ENCODE measurements at places on chromosomes 4 and X. TPM values are rescaled to one million over a fixed set of nuclear protein-coding genes. Genes with fewer than 3 reads are reported as not detected.

- DNase-seq: no peak
Measured at GRCh38 chr4:55154290-55154880, 29.0 kb upstream of the KDR start.

GRCh38 chrX:12877386-12877785, 10.5 kb downstream of the TLR7 start:
- DNase-seq: no peak

DNA sequence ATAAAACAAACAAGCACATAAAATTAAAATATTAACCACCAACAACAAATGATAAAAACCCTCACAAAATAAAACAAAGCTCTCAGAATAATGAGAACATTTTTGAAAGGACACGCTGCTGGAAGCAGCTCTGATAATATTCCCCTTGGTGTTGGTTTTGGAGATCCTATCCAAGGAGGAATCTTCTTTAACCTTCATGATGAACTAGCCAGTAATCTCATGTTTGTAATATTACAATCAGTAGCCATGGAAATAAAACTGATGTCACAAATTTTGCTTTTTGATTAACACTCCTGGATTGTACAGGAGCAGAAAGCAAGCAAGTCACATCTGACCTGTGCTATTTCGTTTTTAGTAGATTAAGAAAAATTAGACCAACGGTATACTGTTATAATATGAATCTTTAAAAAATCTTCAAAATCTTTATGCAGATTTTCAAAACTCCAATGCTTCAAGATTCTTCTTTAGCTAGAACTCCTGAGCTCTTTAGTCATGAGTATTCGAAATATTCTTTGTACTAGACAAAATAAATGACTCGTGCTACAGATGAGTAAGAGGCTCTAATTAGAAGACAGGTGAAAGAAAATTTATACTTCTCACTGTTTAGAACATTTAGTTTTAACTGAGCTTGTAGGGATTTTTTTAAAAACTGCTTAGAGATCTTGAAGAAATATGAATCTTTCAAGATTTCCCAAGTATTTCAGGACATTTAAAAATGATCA, 154.1 kb downstream of the RASL11B start:
- DNase-seq: no peak

DNA sequence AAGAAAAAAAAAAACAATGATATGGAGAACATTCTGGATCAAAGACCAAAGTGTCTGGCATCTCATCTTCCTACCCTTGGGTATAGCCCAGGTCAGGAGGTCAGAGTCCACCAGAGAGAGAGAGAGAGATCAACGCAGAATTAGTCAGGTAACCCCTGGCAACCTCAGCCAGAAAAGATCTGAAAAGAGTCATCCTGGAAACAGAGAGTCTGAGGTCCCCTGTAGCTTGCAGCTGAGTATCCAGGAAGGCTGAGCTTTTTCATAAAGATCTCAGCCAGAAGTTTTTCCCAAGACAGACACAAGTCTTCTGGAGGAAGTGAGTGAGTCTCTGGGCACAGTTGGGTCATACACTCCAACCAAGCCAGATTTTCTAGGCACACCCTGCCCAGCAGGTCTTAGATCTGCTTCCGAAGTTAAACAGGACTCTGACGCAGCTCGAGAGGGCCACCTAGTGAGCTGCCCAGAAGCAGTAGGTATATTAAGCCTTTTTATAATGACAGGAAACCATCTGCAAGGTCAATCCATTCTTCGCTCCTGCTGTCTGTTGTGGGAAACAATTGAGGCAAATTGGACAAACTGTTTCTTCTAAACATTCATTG, 35.7 kb downstream of the ACE2 start:
- DNase-seq: peak; percentile 33

DNA sequence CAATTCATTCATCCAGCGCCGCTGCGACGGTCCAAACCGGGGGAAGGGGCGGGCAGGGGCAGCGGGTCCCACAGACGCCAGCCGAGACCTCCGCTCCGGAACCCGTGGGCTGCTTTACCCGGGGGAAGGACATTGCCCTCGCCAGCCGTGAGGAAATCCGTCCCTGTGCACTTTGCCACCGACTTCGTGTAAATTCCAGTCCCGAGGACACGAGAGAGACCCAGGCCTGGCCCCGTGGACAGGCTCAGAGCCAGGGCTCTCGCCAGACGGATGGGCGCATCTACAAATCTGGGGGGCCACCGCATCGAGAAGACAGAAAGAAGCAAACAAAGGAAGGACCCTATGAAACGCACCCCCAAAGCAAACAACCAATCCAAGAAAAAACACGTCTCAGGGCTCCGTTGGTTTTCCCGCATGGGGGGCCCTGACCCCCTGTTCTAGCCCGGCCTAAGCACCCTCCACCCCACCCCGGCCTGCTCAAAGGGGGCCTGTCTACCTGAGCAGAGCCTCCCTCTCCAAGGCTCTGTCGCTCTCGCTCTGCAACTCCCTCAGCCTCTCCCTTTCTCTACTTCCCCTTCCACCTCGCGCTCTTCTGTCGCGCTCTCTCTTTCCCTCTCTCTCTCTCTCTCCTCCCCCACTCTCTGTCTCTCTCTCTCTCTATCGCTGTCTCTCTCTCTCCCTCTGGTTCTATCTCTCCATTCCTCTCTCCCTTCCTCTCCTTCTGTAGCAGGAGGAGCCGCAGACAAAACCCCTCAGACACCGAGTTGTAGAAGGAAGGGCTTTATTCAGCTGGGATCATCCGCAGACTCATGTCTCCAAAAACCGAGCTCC, 11.3 kb downstream of the FRG2 start:
- peak; percentile 79 for DNase-seq

Gene CXCL13
- total RNA-seq: 0.92 TPM

DNA sequence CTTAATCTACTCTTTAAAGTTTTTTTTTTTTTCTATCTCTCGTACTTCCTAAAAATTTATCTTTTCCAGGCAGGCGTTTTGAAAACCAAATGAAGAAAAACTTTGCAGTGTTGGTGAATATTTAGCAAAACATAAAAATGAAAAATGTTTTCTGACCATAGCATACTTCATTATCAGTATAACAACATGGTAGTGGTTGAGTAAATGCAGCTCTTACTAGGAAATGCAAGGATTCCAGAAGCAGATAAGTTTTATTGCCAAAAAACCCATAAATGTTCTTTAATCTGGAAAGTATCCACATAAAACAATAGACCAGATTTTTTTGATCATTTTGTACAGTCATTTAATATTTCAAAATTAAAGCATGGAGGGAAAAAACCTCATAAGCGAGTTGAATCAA, 136.9 kb upstream of the GUCY1A1 start:
- DNase-seq: no peak

- no peak for DNase-seq
Measured at GRCh38 chr4:97548186-97548585, 595.1 kb downstream of the STPG2 start.

GRCh38 chr4:4868040-4868757, 8.7 kb downstream of the MSX1 start:
- DNase-seq: no peak

DNA sequence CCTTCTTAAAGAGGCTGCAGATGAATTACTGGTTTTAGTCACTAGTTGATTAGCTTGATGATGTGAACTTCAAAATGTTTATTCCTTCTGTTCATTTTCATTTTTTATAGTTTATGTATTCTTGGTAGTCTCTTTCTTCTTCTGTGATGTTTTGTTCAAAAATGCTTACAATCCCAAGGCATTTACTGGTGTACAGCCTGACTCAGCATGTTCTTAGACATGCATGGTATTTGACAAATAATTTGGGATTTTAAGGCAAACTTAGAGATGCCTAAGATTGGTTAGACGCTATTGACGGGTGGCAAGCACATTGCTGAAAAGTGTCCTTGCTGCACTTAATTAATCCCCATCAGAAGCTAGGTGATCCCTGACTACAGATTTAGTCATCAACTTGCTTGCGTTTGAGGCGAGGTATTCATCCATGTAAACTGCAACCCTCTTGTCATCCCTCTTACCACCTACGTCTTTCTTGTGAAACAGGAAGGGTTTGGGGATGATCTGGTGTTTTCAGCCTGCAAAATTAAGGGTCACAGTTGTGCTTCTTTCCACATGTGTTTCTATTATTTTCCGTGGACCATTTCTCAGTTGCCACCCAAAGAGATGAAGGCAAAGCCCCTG, 331.8 kb downstream of the DKK2 start:
- DNase-seq: no peak

Gene ERAS
- total RNA-seq: not detected

DNA sequence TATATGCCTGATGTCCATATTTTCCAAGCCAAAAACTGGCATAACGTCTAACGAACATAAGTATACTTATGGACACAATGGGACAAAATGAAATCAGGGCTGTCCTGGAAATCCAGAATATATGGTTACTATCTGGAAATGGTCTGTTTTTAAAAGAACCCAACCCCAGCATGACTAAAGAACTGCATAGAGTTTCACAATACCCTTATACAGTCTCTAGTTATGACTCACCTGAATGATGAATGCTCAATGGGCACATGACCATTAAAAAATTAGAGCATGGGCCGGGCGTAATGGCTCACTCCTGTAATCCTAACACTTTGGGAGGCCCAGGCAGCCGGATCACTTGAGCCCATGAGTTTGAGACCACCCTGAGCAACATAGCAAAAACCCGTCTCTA, 31.8 kb downstream of the AMMECR1 start:
- no peak for DNase-seq

DNA sequence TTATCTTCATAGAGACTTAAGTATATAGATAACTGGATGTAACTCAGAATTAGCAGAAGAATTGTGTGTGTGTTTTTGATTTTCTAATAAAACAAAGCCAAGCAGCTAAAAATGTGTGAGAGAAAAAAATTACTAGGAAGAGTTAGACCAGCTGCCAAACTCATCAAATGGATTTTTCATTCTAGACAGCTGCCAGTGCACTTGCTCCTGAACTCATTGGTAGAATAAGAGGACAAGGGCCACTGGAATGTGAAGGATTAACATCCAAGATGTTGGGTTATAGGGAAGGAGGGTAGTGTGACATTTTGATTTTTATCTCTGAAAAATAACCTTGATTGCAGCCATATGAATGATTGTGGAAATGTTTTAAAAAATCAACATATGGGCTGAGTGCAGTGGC, 49.7 kb downstream of the EGF start:
- DNase-seq: no peak

DNA sequence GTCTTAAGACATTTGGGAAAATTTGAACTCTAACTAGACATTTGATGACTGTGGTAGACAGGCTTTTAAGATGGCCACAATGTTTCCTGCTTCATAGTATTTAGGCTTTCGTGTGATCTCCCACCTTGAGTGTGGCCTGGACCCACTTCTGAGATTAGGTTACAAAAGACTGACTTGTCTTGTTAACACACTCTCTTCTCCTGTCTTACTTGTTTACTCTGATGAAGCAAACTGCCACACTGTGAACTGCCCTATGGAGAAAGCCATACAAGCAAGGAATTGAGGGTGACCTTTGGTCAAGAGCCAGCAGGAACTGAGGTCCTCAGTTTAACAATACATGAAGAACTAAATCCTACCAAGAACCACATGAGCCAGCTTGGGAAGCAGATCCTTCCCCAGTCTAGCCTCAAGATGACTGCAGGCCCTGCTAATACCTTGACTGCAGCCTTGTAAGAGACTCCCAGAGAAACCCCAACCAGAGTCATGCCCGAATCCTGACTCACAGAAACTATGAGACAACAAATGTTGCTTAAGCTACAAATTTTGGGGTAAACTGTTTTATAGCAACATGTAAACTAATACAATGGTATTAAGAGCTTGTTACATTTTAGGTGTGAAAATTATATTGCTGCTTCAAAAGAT, 20.3 kb downstream of the UBA6 start:
- no peak for DNase-seq

- DNase-seq: peak; percentile 64
Measured at GRCh38 chr4:76293772-76294171, 12.8 kb upstream of the STBD1 start.

DNA sequence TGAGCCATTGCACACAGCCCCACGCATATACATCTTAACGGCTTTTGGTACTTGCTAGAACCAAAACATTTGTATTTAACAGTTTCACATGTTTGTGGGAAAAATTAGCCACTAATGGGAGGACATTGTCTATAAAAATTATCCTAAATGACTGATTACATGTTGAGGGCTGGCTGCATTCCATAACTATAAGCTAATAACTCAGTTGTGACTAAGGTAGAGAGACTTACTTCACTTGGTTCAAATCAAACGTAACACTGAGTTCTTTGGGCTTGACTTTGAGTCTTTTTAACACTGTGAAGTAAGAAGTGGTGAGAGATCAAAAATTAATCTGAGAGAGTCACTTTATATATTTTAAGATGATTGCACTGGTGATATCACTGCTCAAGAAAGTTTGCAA, 47.9 kb upstream of the PGRMC2 start:
- no peak for DNase-seq

DNA sequence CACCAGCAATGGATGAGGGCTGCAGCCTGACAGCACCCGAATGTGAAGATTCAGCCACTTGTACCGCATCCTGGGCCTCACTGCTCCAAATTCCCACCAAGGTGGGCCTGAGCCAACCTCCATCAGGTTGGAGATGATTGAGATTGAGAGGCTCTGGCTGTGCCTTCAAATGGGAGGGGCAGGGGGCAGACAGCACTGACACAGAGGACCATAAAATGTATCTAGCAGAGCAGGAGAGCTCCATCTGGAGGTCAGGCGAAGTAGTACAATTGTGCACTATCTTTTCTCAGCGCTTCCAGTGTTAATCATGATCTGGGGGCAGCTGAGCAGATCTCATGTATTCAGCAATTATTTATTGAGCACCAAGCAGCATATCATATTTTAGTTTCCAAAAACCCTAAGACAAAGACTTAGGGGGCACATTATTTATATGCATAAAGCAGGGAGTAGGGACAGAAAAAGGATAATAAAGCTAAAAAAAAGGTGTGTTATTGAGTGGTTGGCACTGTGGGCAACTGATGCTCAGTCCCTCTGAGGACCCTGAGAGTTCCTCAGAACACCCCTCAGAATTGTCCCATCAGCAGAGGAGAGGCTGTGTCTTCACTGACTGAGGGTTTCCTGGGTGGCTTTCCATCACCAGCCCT, 31.6 kb upstream of the C1QTNF7 start:
- no peak for DNase-seq

DNA sequence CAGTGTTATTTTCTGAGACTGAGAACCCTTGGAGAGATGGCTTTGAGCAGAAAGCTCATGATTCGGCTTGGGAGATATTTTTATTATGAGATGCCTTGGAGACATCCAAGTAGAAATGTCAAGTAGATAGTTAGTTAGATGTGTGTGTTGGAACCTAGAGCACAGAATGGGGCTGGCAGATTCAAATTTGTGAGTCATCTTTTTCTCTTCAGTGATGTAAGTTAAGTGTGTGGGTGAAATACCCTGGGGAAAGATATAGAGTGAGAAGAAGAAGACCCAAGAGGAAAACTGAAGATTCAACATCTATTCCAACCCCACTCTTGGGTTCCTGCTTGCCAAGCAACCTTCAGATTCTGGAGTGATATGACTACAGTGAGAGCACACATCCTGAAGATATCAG, 580.8 kb upstream of the AMOT start:
- DNase-seq: no peak

DNA sequence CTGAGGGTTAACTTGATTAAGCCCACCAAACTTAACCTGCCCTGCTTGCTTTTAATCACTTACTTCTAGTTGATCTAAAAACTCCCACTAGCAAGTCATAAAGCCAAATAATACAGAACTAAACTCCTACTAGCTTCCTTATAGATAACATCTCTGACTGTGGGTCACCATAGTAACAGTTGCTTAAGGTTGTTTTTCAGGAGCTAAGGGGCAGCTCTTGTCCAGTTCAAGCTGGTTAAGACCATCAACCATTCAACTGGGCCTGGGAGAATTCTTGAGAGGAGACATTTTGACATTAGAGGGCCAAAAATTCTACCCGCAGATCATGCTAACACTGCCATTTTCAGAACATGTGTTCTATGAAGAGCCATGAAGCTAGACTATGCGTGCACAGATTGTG, 67.0 kb downstream of the UCHL1 start:
- DNase-seq: no peak

- no peak for DNase-seq
Measured at GRCh38 chr4:53059871-53060270, 197.8 kb downstream of the RASL11B start.

Data from left lung (tissue), 14 donors.